ENCODE measurements at places on chromosomes 1 and 21. TPM values are rescaled to one million over a fixed set of nuclear protein-coding genes. Genes with fewer than 3 reads are reported as not detected.

Gene PPFIA4
- total RNA-seq = 3.4 TPM

Gene CSMD2
- total RNA-seq = not detected

Gene MX2
- 0.46 TPM for total RNA-seq

Gene YRDC
- total RNA-seq = 41.8 TPM

Gene FNDC7
- not detected for total RNA-seq

Gene ADGRL2
- 3.2 TPM for total RNA-seq

Gene RBM8A
- 459 TPM for total RNA-seq

Gene AADACL3
- not detected for total RNA-seq

Gene RNU1-4
- under 0.01 TPM for total RNA-seq

Gene SPRR2B
- total RNA-seq = not detected

Gene LMX1A
- not detected for total RNA-seq

Gene GJA5
- 2.0 TPM for total RNA-seq

Gene ARTN
- 35.5 TPM for total RNA-seq

Gene DYNLT4
- total RNA-seq = 2.0 TPM

Gene LMO4
- 41.5 TPM for total RNA-seq

Gene AMY1A
- total RNA-seq = not detected

Gene IQCC
- total RNA-seq = 11.8 TPM

Gene HTR6
- not detected for total RNA-seq

Gene ACTA1
- total RNA-seq = not detected

Gene PDE9A
- 0.33 TPM for total RNA-seq

Gene MORN1
- 30.5 TPM for total RNA-seq

Gene CHODL
- not detected for total RNA-seq

Gene PDZK1
- total RNA-seq = 4.2 TPM

Gene SDF4
- 317 TPM for total RNA-seq

Gene SPAG17
- total RNA-seq = not detected

Gene VWA5B1
- total RNA-seq = not detected

Gene C1QB
- total RNA-seq = not detected
